ENCODE measurements at places on chromosomes 7 and 10.

- DNase-seq: no peak
Observed at GRCh38 chr10:103837370-103838069, 17.9 kb downstream of the SH3PXD2A start.

- DNase-seq: peak; percentile 30
Observed at GRCh38 chr7:24877790-24878311, 102.1 kb downstream of the OSBPL3 start.

DNA sequence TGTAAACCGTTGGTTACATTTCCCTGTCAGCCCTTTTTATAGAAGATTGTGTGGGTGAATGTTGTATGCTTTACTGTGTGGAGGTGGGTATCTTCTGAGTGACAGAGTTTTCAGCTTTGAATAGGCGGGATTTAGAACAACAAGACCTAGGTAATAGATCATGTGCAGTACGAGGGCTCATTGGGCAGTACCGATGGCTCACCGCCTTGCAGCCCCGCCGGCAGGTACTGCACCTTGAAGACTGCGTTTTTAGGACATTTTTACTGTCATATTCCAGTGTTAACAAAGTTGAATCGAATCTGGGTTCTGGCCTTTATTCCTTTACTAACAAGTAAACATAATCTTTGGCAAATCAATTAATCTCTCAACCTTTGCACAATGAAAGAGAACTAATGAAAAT lies 55.9 kb upstream of the NCF1 start:
- no peak for DNase-seq

GRCh38 chr7:147276783-147277370 lies 1160.3 kb downstream of the CNTNAP2 start:
- no peak for DNase-seq

GRCh38 chr7:55194522-55194921 lies 170.6 kb upstream of the LANCL2 start:
- DNase-seq: no peak

DNA sequence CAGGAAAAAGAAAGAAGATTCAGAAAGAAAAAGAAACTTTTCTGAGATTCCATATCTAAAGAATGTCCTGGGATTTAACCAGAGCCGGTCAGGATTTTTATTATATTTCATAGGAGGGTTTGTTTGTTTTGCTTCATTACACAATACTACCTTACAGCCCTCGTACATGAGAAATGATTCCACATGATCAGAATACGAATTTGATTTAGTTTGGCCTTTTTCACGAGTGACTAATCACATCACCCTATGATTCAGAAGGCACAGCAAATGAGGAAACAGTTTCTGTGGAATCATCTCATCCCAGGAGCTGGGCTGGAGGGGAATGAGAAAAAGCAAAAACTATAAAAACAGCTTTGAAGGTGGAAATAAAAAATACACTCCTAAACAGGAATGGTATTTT lies 54.7 kb upstream of the VWC2 start:
- no peak for DNase-seq

- peak; percentile 48 for DNase-seq
Observed at GRCh38 chr7:150942001-150942590, 36.0 kb downstream of the KCNH2 start.

DNA sequence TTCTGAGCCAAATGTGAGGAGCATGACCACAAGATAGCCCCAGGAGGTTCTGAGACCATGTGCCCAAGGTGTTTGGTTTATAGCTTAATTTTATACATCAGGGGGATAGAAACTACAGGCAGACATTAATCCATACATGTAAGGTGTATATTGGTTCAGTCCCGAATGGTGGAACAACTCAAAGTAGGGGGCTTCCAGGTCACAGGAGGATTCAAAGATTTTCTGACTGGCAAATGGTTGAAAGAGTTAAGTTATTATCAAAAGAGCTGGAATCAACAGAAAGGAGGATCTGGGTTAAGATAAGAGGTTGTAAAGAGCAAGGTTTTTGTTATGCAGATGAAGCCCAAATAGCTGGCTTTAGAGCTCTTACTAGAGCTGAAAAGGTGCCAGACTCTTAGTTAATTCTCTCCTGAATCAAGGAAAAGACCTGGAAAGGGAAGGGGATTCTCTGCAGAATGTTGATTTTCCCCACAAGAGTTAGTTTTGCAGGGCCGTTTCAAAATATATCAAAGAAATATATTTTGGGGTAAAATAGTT lies 640.0 kb downstream of the IPMK start:
- no peak for DNase-seq

- no peak for DNase-seq
Observed at GRCh38 chr7:128968624-128969023, 30.9 kb downstream of the IRF5 start.

GRCh38 chr7:727806-728460 lies 852 bp upstream of the PRKAR1B start:
- DNase-seq: no peak

- DNase-seq: no peak
Observed at GRCh38 chr7:24299192-24299591, 15.2 kb downstream of the NPY start.

GRCh38 chr7:74454021-74454924 lies 567 bp downstream of the GTF2IRD1 start:
- DNase-seq: peak; percentile 32

Measured in activated T-cell treated with anti-CD3 and anti-CD28 coated beads, Interleukin-2, amount 50 U/mL, for 72 hours (primary cell).